Caki2 (cell line): ENCODE measurements at places on chromosomes 2 and 18. TPM values are rescaled to one million over a fixed set of nuclear protein-coding genes. Genes with fewer than 3 reads are reported as not detected.
A peak's percentile ranks its signal among the peaks of the same experiment; 100 is the strongest.

GRCh38 chr2:65944213-65944612, 490.7 kb upstream of the MEIS1 start:
- DNase-seq = no peak

GRCh38 chr2:88831792-88832248, 140.3 kb downstream of the RPIA start:
- peak; percentile 35 for DNase-seq

GRCh38 chr18:25962176-25962575, 128.2 kb downstream of the SS18 start:
- DNase-seq = no peak

- no peak for DNase-seq
Observed at GRCh38 chr2:138105358-138105757, 141.1 kb downstream of the HNMT start.

DNA sequence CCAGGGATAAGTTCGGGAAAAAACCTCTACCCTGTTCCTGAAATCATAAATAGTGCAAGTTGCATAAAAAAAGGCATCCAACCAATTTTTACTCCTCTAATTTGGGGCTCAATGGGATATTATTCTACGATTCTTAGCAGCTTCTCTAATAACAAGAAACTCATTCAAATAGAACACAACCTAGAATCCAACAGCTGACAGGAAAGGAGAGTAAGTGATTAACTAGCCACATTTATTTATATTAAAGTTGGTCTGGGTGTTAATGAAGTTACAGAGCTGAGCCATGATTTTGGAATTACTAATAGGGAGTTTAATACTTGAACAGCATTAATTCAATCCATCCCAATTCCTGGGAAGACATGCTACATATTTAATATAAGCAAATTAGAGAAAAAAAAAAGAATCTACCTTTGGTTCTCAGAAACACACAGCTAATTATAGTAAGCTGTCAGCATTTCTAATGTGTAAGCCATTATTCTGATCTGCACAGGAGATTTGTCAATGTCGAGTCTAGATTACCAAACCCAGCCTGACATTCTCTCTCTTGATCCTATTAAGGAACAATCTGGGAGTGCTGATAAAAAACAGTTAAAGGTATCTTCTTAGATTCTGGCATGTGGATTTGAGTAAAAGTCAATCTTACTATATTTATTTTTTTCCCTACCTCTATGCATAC, 267.7 kb downstream of the NBAS start:
- peak; percentile 37 for DNase-seq

- peak; percentile 64 for DNase-seq
Observed at GRCh38 chr2:73832930-73833329, 4.2 kb downstream of the STAMBP start.

GRCh38 chr2:189654641-189655040, 6.6 kb upstream of the ASNSD1 start:
- no peak for DNase-seq

DNA sequence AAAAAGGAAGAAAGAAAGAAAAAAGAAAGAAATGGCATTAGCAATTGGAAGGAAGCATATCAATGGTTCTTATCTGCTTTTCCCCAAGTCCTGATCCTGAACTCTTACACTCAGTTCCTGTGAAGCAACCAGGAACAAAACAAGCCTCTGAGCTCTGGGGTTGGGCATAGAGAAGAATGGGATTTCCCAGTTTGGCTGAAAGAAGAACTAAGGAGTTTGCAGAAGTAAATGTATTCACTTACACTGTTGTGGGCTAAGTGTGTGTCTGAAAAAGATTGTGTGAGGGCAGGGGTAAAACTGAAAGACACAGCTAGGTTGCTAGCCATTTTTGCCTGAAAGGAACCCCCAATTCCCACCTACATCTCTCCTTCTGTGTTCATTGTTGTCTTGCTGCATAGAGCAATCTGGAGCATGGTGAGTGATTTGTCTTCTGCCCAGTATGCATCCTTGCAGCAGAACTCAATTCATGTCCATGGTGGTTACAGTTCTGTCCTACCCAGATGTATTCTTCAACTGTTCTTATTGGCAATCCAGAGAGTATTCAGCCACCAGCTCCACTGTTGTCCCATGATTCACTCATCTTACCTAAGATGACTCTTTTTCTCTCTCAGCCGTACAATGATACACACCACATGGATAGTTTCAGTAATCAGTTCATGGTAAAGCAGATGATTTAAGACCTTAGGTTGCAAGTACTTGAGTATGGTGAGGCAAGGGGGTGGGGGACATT, 348.7 kb downstream of the ARHGAP15 start:
- no peak for DNase-seq

- no peak for DNase-seq
Observed at GRCh38 chr2:238282861-238283738, 5.3 kb downstream of the PER2 start.

DNA sequence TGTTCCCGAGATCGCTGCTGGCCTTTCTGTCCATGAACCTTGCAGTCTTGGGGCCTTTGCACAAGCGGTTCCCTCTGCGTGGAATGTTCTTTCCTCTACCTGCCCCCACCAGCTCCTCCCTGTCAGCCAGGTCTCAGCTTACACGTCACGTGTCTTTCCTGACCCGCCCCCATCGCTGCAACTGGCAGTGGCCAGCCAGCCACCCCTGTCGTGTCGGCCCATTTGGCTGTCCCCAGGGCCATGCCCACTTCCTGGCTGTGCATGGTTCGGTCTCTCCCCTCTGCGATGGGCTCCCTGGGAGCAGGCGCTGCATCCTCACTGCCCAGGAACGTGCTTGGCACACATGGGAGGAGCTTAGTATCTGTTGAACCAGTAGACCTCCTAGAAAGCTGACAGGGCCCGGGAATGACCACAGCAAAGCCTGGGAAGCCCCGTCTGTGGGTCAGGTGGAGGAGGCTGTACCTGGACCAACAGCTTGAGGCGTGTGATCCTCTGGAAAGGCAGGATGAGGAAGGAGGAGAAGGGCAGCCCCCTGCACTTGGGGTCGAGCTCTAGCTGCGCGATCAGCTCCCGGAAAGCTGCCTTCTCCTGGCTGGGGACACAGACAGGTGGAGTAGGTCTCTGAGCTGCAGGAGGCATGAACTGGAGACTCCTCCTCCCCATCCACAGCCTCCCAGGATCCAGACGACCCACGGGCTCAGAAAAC, 21.0 kb downstream of the SNORC start:
- peak; percentile 97 for DNase-seq

GRCh38 chr2:128601298-128602037, 282.8 kb upstream of the HS6ST1 start:
- DNase-seq = no peak

GRCh38 chr2:231720987-231721966, 13.0 kb downstream of the PTMA start:
- DNase-seq = no peak

DNA sequence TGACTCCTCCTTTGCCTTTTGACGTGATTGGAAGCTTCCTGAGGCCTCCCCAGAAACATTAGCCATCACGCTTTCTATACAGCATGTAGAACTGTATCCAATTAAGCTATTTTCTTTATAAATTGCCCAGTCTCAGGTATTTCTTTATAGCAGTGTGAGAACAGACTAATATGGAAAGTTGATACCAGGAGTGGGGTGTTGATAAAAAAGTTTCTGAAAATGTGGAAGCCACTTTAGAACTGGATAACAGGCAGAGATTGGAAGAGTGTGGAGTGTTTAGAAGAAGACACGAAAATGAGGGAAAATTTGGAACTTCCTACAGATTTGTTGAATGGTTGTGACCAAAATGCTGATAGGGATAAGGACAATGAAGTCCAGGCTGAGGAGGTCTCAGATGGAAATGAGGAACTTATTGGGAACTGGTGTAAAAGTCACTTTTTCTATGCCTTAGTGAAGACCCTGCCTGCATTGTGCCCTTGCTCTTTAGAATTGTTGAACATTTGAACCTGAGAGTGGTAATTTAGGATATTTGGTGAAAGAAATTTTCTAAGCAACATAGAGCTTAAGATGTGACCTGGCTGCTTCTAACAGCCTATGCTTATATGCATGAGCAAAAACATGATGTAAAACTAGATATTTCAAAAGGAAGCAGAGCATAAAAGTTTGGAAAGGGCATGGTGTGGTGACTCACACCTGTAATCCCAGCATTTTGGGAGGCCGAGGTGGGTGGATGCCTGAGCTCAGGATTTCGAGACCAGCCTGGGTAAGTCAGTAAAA, 969.7 kb downstream of the DSC3 start:
- no peak for DNase-seq

- no peak for DNase-seq
Observed at GRCh38 chr18:35172009-35172408, 68.8 kb upstream of the ZNF397 start.

GRCh38 chr18:69631281-69631680, 230.6 kb downstream of the DOK6 start:
- DNase-seq = no peak

GRCh38 chr18:33231474-33232317, 208.8 kb downstream of the CCDC178 start:
- DNase-seq = peak; percentile 28

GRCh38 chr2:11234309-11234708, 79.0 kb downstream of the SLC66A3 start:
- DNase-seq = peak; percentile 12

GRCh38 chr2:40410695-40411094, 41.2 kb downstream of the SLC8A1 start:
- no peak for DNase-seq

- no peak for DNase-seq
Observed at GRCh38 chr2:24568551-24568950, 77.5 kb downstream of the NCOA1 start.

GRCh38 chr18:45512363-45512953, 102.8 kb upstream of the SLC14A2 start:
- DNase-seq = no peak

- no peak for DNase-seq
Observed at GRCh38 chr2:170265321-170265720, 87.4 kb downstream of the MYO3B start.

- no peak for DNase-seq
Observed at GRCh38 chr2:98880266-98881152, 55.5 kb downstream of the CRACDL start.

DNA sequence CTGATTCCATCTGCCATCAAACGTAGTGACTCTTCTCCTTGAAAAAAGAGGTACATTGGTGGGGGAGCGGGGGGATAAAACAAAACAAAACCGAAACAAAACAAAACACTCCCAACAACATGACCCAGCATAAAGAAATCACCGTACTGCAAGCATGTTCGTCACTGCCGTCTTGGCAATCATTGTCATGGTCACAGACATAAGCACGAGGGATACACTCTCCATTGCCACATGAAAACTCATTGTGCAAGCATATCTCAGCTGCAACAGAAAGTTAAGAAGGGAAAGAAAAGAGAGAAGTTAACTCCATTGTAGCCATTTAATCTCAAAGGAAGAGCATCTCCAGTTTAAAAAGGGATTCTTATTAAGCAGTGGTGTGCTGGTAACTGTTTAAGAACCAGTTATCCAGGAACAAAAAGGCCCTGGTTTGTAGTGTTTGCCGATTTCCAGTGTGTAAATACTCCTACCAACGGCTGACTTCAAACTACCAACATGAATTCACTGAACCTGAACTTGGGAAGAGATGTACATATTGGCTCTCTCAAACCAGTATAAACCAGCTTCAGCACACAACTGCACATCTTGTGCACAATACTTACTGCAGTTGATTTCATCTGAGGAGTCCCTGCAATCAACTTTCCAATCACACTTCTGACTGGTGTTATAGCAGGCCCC, 68.2 kb downstream of the LRP2 start:
- no peak for DNase-seq

- peak; percentile 87 for DNase-seq
Observed at GRCh38 chr2:177282181-177282641, 17.7 kb upstream of the NFE2L2 start.

DNA sequence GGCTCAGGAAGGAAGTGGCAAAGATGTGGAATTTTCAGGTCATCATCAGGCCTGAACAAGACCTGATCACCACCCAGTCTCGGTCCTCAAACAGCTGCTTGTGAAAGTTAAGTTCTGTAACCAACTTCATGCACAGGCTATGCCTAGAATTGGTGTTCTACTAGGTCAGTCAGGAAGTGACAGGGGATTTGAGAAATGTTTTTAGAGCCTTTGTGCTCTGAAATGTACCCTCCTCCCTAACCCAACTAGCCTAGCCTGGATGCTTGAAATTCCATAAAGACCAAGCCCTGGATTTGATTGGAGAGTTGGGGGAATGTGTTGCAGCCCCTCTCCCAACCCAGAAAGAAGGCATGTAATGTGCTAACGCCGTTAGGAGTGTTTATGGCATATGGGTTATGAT, 63.3 kb downstream of the TGOLN2 start:
- DNase-seq = no peak

LINC00305 gene
- not detected in 2 replicates for total RNA-seq

SLC40A1 gene
- total RNA-seq = 7.4 and 7.9 TPM in 2 replicates

SERTAD2 gene
- total RNA-seq = 3.4 and 3.5 TPM in 2 replicates

CDH2 gene
- total RNA-seq = 82.4 and 83.5 TPM in 2 replicates

KCNE4 gene
- not detected in 2 replicates for total RNA-seq
